Renal cortical epithelial cell (primary cell): ENCODE measurements at places on chromosomes 13 and 19. TPM values are rescaled to one million over a fixed set of nuclear protein-coding genes. Genes with fewer than 3 reads are reported as not detected.

DNA sequence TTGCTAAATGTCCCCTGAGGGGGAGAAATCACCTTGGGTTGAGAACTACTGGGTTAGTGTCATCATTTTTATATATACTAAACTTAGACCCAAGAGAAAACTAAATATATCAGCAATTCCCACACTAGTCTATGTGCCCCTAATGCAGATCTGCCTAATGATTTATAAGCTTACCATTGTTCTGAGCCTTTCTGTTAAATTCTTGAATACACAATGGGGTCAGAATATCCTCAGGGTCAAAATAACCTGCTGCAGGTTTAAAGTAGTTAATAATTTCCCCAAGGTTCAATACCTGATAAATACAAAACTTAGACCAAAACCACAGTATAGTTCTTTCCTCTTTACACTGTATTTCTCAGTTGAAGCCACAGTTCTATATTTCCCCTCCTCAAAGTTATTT lies 4.6 kb downstream of the VWA8 start:
- DNase-seq = peak; percentile 41

The GPC6 gene
- 23.8 and 38.9 TPM in 2 replicates for total RNA-seq

GRCh38 chr19:6707011-6707657 lies 13.3 kb downstream of the C3 start:
- DNase-seq = no peak

The A1BG gene
- 6.2 TPM in 1 of 2 replicates, not detected in the other for total RNA-seq

The ALKBH7 gene
- 24.1 and 67.2 TPM in 2 replicates for total RNA-seq

DNA sequence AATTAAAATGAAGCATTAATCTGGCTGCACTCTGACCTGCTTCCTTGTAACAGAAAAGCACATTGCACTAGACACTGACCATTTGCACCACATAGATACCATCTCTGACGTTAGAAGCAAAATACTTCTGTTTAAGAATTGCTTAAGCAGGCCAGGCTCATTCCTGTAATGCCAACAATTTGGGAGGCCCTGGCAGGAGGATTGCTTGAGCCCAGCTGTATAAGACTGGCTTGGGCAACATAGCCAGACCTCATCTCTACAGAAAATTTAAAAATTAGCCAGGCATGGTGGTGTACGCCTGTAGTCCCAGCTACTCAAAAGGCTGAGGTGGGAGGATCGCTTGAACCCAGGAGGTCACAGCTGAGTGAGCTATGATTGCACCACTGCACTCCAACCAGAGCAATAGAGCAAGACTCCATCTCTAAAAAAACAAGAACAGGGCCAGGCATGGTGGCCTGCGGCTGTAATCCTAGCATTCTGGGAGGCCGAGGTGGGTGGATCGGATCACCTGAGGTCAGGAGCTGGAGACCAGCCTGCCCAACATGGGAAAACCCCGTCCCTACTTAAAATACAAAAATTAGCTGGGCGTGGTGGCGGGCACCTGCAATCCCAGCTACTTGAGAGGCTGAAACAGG lies 7.0 kb upstream of the TLE6 start:
- DNase-seq = peak; percentile 63

The ATP5F1D gene
- total RNA-seq = 29.0 and 29.2 TPM in 2 replicates

The P2RY11 gene
- total RNA-seq = 10.2 TPM in 1 of 2 replicates, not detected in the other

GRCh38 chr13:25733001-25733491 lies 318.8 kb downstream of the SHISA2 start:
- peak; percentile 82 for DNase-seq

- DNase-seq = no peak
Measured at GRCh38 chr19:2341982-2342381, 13.5 kb downstream of the SPPL2B start.

DNA sequence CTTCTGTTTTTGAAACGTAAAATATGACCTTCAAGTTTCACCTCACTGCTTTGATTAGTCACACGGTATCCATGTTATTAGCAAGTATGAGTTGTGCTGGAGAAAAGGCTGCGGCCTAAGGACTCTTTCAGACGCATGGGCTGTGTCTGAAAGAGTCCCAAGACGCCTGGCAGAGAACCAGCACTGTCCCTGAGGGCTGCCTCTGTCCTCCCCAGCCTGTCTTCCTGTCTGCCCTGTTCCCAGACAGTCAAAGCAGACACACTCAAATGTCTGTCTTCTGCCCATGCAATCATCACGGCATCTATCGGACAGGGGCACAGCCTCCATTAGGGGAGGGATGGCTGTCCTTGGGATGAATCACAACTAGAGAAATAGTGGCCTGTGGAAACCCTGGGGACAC lies 65.5 kb downstream of the DPY19L3 start:
- DNase-seq = no peak

- no peak for DNase-seq
Measured at GRCh38 chr19:30014770-30015169, 72.7 kb downstream of the URI1 start.

The ZNF471 gene
- total RNA-seq = 2.1 and 10.1 TPM in 2 replicates

GRCh38 chr13:75217949-75218348 lies 264.0 kb downstream of the TBC1D4 start:
- peak; percentile 90 for DNase-seq

The KASH5 gene
- not detected in 2 replicates for total RNA-seq

DNA sequence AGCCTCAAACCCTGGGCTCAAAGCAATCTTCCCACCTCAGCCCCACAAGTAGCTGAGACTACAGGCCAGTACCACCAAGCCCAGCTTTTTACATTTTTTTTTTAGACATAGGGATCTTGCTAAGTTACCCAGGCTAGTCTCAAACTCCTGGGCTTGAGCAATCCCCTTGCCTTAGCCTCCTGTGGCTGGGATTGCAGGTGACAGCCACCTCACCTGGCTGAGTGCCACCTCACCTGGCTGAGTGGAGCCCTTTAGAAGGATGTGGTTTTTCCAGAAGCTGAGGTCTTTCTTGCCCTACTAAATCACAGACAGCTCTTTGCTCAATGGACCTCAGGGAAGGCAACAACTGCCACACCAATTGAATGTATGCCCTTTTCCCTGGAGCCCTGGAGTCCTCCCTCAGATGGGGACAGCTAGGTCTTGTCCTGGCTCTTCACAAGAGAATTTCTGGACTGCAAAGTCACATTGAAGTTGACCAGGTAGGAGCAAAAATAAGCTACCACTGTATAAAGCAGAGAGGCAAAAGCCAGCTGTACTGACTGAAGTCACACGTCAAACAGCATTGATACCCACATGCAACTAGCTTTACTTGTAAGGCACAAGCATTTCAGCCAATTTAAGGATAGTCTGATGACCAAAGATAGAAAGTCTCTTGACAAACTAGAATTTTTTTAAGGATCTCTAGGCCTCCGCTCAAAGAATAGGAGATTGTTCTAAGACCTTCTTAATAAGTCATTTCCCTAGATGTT lies 14.0 kb downstream of the PDX1 start:
- DNase-seq = no peak

The BORA gene
- total RNA-seq = 5.1 and 6.9 TPM in 2 replicates

DNA sequence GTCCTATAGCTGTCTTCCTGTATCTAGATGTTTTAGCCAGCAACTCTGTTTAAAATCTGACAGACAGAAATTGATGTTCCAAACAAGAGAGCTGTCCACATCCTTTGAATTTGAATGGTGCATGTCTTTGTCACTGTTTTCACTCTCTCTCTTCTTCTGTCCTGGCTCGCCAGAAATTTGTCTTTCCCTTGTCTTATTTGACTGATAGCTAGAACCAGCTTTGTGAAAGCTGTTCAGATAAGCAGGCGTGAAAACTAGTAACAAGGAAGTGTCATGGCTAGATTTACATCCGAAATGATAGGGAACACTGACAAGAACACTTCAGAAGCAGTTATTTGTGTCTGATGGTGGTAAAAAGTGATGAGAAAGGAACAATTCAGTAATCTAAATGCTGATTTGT lies 354.9 kb upstream of the SLITRK1 start:
- DNase-seq = no peak

DNA sequence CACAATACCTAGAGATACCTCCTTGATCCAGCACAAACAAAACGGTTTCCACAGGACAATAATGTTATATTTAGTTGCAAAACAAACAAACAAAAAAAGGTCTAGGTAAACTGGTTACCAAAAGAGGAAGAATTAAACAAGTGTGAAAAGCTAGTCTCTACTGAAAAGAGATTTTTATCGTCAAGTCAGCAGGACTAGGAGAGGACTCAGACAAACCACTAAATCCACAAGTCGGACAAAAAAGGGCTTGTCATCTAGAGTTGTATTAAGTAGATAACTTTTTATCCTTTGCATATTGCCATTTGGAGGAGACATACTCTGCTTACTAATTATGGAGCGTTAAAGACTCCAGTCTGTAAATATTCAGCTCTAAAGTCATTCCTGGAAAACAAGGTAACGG lies 9.9 kb upstream of the KPNA3 start:
- no peak for DNase-seq

The MAG gene
- not detected in 2 replicates for total RNA-seq

The GJB6 gene
- total RNA-seq = not detected in 2 replicates

- DNase-seq = peak; percentile 95
Measured at GRCh38 chr19:33098055-33098534, 17.1 kb downstream of the GPATCH1 start.

DNA sequence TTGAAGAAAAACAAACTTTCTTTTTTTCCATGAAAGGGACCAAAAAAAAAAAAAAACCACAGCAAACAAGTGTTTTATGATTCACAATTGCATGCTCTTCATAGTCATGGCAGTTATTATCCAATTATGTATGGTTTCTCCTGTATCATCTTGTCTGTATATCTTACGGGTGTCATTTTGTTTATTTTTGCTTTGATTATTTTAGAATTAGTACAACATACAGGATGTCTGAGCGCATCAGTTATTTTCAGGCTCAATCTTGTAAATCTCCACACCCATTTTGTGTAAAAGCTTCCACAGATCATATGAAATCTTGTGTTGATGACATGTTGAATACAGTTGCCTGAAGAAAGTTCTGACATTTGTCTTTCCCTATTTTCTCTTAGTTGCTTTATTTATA lies 280.3 kb downstream of the KLF5 start:
- DNase-seq = no peak

The ERICH6B gene
- total RNA-seq = not detected in 2 replicates

The CPB2 gene
- not detected in 2 replicates for total RNA-seq

- DNase-seq = peak; percentile 95
Measured at GRCh38 chr13:44918326-44919103, 70.8 kb downstream of the NUFIP1 start.

DNA sequence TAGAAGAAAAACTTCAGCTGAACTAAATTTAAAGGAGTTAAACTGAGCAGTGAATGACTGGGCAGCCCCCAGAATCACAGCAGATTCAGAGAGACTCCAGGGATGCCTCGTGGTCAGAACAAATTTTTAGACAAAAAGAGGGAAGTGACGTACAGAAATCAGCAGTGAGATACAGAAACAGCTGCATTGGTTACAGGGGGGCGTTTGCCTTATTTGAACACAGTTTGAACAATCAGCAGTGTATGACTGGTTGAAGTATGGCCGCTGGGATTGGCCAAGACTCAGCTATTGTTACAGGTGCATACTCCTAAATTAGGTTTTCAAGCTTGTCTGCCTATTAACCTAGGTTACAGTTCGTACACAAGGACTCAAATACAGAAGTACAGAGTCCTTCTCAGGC lies 2.2 kb upstream of the SPRYD7 start:
- no peak for DNase-seq

- DNase-seq = peak; percentile 7
Measured at GRCh38 chr19:38898788-38899446, 501 bp downstream of the SIRT2 start.

DNA sequence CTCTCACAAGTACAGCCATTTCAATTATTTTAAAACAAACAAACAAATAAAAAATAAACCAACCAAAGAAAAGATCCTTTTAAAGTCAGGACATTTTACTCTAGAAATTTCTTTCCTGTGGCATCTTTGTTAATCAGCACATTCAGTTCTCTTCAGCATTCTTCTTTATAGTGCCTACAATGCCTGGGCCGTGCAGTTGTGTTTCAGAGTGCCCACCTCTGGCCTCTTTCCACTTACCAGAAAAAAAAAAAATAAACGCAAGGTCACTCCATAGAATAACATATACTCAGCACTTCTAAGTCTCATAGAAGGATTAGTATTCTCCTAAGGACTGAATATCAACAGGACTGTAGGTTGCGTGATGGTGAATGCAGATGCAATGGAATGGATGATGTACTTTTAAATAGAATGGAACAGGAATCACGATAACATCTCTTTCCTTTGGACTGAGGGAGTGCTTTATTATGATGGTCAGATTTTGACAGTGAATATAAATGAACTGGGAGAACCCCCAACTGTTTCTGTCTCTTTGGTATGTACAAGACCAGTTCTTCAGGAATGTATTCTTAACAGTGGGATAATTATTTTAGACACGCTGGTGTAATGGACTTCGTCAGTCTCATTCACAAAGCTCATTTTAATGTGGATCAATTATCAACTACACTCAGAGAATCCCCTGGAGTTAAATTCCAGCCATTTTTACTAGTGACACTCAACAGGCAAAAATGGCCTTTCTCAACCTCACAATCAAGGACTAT lies 125.0 kb upstream of the NBEA start:
- DNase-seq = peak; percentile 54

GRCh38 chr13:39481491-39481890 lies 121.5 kb downstream of the LHFPL6 start:
- DNase-seq = no peak

GRCh38 chr13:100115693-100116254 lies 26.9 kb downstream of the PCCA start:
- no peak for DNase-seq
